Stimulated activated CD8-positive, alpha-beta memory T cell treated with anti-CD3 and anti-CD28 coated beads, Interleukin-7, amount 100 ng/mL, for 1 hour (primary cell): ENCODE measurements at places on chromosomes 4 and X.

- DNase-seq, result no peak
Measured at GRCh38 chr4:104930298-104930697, 216.4 kb upstream of the TET2 start.

- no peak for DNase-seq
Measured at GRCh38 chr4:57190601-57191481, 80.7 kb upstream of the IGFBP7 start.

- DNase-seq, result no peak
Measured at GRCh38 chr4:173442223-173442932, 43.5 kb upstream of the SCRG1 start.

GRCh38 chrX:3526731-3527130 lies 180.3 kb upstream of the MXRA5 start:
- DNase-seq, result no peak

DNA sequence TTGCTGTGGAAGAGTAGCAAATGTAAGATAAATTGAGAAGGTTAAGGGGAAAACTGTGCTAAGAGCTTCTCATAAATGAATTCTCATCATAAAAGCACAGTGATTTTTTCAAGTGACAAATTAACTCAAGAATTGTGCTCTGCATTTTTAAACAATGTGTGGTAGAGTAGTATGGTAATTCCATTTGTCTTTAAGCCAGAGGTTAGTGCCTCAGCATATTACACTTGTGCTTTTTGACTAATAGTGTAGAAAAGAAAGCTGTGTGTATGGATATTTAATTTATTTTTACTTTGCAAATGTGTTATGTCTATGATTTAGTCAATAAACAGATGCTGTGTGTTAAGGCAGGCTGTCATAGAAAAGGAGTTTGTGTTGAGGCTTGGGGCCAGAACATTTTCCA lies 61.0 kb downstream of the FHIP1A start:
- no peak for DNase-seq

DNA sequence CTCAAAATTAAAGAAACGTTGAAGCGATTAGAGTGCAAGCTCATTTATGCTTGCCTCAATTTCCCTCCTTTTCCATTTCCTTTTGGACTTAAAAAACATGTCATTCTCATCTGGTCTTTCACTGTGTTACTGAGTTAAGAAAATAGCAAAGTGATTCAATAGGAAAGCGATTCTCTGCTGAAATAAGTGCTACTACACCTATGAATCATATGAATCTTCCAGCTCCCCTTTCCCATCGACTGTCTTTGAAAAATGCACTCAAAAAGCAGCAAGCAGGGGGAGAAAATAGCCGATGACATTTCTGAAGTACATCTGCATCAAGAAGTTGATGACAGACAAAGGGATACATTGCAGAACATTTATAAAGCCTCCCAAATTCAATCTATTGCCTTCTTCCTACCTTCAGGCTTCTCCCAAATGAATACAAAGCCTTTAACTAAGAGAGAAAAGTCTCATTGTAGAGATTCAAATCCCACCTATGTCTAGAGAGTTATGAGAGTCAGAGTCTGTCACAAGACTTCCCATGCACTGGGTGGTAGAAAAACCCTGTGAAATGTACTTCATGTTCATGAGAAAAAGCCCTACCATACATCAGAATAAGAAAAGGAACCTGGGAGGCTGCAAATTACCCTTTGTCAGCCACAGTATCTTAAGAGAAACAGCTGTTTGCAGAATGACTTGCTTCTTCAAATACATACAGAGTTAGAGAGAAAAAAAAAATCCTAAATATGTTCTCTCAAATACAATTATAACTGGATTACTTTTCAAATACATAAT lies 78.9 kb downstream of the MBNL3 start:
- no peak for DNase-seq

GRCh38 chr4:20509315-20509714 lies 190.9 kb upstream of the PACRGL start:
- no peak for DNase-seq

DNA sequence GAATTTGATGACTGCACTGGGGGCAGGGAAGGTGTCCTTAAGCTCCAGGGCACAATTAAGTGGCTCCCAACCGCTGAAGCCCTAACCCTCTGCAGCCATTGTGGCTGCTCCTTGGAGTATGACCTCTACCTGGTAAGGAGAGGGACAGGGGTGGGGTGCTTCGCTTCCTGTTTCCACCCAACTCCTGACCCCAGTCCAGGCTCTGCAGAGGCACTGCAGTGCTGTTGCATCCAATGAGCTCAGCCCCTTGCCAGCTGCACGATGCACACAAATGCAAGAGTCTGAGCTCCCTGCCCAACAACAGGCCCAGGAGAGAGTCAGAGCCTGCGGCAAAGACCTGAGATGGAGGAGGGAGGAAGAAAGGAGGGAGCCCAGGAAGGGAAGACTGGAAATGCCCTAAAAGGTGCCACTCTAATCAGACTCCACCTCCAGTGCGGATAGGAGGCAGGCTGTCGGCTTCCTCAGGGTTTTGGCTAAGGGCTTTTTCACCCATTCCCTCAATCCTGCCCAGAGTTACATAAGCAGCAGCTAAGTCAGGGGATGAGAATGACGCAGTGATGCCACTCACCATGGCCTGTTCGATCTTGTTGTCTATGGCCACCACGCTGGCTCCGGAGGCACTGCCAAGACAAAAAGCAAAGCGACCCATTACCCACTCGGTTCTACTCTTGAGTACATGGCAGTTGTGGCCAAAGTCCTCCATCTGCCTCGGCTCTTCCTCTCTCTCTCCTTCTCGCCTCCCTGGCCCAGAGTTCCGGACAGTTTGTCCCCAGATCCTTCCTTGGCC lies 60.1 kb downstream of the TSC22D3 start:
- no peak for DNase-seq

- DNase-seq, result no peak
Measured at GRCh38 chr4:93841803-93842345, 13.3 kb downstream of the ATOH1 start.

DNA sequence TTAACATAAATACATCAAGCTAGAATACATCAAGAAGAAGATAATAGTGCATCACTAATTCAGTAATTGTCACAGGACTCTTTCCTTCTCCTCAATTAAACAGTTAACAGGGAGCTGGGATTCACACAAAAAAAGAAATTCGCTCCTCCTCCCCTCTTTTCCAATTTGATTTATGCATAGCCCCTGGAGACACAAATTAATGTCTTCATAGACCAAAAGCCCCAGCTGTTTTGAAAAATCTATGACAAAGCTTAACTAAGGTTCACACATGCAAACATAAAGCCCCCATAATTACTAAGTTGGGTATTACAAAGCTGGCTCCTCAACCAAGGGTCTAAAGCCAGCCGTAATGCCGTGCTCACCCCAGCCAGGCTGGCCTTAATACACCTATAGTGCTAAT lies 61.2 kb downstream of the ENOX2 start:
- DNase-seq, result no peak

DNA sequence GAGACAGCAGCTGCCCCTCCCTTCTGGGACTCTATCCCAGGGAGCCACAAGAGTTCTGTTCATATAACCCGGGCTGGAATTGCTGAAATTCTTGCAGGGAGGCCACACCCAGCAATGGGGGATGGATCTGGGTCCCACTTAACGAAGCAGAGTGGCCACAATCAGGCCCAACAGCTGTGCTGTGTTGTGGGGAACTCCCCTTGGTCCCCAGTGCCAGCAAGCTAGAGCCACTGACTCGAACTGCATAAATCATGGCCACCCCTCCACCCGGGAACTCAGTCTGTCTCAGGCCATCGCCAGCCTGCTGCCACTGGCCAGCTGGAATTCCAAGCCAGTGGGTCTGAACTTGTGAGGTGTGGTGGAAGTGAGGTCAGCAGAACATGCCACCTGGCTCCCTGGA lies 111.1 kb downstream of the KLF8 start:
- DNase-seq, result no peak

DNA sequence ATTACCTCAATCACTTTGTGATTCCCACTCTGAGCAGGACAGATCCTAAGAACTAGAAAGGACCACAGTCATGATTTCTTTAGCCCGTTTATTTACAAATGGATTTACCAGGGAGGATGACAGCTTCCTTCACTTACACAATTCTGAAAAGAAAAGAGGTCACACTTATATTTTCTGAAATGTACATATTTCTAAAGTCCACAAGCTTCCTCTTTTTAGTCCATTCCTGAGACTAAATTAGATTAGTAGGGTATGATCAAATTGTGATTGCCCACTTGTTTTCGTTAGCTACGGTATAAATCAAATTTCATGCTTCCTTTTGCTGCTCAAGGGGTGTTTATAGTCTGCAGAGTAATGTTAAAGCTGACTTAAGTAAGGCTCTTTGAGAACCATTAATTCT lies 7.6 kb upstream of the AMELX start:
- no peak for DNase-seq

DNA sequence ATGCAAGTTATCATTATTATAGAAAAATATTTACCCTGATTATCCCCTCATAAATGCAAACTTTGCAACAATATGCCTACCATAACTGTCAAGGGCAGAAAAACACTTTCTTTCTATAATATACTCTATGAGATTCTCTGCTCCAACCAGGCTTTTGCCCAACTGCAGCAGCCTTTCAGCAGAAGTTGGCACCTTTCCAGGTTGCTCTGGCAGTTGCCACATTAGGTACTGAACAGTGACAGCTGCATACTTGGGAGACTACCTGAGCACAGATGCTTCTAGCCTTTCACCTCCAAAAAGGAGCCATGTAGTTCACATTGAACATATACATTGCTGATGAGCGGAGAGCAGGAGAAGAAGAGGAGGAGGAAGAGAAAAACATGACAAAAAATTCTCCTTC lies 69.5 kb upstream of the BRWD3 start:
- no peak for DNase-seq

DNA sequence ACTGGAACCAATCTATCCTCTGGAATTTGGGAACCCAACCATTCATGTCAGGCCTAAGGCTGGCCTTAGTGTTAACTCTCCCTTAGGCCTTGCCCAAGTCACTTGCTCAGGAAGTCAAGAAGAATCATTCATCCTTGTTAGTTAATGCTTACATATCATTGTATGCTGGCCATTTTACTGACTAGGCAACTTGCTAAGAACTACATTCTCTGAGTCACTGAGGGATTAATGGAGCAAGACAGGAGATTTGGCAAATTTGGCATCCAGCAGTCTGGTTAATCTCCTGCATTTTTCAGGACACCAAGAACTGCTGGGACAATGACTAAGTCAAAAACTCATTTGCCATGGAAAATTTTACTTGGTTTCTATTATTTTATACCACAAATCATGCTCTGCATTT lies 115.8 kb upstream of the DDIT4L start:
- no peak for DNase-seq

- DNase-seq, result no peak
Measured at GRCh38 chr4:127352220-127353113, 280.3 kb upstream of the INTU start.

DNA sequence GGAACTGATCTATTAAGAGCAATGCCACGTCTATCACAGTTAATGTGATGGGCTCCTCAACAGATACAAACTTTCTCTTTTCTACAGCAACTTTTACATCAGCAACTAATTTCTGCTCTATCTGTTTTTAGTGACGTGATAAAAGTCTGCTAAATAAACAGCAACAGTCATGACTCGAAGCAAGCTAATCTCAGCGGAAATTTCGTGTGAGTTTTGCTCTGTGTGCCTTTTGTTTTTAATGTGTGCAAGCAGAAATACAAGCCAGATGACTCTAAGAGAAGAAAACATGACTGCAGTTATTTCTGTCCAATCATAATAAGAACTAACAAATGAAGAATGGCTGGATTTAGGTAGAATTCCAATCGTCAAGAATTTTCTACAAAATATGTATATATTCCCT lies 214.3 kb downstream of the LDB2 start:
- no peak for DNase-seq

- DNase-seq, result no peak
Measured at GRCh38 chr4:3392321-3392720, 49.4 kb upstream of the HGFAC start.

DNA sequence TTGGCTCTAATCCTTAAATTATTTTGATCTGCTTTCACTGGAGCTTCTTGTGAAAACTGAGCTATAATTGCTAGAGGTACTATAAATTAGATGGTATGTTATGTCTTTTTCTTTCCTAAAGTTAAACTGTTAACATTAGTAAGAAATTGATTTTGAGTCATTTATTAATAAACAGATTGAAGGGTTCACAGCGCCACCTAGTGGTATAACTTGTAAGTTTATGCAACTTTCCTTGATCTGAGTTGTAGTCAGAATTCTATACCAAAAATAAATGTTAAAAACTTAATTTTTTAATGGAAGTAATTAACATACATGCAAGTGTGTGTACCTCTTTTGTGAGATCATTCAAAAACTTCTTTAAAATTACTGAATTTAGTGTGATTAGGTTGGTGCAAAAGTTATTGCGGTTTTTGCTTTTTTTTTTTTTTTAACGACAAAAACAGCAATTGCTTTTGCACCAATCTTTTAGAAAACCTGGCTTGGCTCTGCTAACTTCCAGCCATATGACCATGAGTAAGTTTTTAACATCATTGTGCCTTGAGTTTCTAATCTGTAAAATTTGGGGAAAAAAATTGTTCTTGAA lies 151.5 kb downstream of the CENPC start:
- no peak for DNase-seq

- no peak for DNase-seq
Measured at GRCh38 chrX:108811891-108812290, 75.5 kb upstream of the IRS4 start.
